ENCODE measurements at places on chromosomes 7 and 10.

- DNase-seq, result peak; percentile 92
Observed at GRCh38 chr7:28759475-28759971, 198.6 kb downstream of the TRIL start.

DNA sequence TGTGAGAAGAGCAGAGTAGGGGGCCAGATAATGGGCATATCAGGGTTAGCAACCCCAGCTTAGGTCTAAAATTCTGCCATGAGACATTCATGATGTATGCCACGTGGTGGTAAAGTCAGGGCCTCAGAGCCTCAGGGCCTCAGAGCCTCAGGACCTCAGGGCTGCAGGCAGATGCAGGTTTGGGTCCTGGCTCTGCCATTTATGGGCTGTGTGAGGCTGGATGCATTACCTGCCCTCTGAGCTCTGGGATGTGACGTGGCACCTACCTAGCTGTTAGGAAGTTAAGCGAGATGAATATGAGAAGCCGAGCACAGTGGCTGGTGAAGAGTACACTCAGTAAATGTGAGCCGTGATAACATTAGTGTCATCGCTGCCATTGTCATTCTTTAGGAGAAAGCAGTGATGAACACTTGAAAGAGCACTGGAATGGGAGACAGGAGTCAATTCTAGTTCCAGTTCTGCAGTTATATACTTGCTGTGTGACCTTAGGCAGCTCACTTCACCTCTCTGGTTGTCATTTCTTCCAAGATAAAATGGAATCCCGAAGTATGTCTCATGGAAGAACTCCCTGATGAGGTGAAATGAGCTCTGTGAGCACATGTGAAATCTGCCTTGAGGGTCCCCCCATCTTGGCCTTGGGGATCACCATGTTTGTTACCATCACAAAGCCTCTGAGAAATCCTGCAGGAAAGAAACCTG is 127.2 kb downstream of the SH3PXD2A start:
- DNase-seq, result no peak

DNA sequence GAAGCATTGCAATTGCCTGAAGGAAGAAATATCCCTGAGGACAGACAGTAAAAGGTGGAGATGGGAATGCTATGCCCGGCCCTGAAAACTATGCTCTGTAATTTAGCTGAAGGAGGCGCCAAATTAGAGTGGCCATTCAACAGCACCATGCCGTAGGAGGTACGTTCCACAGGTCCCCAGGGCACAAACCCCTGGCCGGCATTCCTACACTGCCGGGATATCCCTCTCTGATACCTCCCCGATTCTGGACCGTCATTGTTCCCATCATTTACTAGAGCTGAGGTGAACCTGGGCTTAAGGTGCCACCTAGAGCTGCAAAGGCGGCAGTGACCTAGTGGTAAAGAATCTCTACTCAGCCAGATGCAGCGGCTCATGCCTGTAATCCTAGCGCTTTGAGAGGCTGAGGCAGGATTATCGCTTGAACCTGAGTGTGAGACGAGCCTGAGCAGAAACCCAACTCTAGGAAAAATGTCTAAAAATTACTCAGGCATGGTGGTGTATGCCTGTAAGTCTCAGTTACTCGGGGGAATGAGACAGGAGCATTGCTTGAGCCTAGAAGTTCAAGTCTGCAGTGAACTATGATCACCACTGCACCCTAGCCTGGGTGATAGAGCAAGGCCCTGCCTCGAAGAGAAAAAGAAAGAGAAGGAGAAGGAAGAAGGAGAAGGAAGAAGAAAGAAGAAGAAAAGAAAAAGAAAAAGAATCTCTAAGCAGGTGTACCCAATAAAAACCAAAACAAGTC is 53.0 kb upstream of the TNKS2 start:
- DNase-seq, result peak; percentile 27

GRCh38 chr7:83365746-83366145 is 203.1 kb upstream of the PCLO start:
- no peak for DNase-seq

- DNase-seq, result peak; percentile 19
Observed at GRCh38 chr7:96085953-96086352, 235.9 kb downstream of the SLC25A13 start.

Measured in NCI-H526 (cell line).